ENCODE measurements at places on chromosomes 6 and 20.

DNA sequence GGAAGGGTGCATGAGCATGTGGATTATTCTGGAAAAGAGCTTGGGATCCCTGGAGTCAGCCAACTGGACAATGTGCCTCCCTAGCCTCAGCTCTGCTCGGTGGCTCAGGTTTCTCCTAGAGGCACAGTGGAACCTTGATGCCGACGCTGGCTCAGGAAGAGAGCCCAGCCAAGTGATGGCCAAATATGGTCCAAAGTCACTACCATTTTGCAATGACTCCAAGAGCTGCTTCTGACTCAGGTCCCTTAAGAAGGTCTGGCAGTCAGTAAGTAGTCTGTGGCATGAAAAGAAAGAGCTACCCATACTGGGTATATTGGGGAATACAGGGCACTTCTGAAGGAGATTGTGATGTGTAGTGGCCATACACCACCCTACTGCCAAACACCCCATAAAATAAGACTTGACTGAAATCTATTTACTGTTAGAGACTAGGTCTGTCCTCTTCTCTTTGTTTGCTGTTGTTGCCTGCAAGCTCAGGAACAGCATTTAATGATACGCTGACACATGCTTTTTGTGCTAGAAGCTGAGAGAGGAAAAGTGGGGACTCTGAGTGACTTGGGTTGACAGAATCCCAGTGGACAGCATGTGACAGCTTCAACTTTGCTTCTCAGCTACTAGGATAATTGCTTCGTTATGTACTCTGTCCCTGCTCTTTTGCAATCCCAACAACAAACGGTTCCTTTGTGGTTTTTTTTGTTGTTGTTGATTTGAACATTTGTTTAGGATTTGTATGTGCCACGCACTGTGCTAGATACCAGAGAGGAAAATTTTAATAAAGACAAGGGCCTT is 30.3 kb upstream of the OGFRL1 start:
- DNase-seq = no peak

GRCh38 chr6:121691126-121691551 is 255.7 kb downstream of the GJA1 start:
- no peak for DNase-seq

DNA sequence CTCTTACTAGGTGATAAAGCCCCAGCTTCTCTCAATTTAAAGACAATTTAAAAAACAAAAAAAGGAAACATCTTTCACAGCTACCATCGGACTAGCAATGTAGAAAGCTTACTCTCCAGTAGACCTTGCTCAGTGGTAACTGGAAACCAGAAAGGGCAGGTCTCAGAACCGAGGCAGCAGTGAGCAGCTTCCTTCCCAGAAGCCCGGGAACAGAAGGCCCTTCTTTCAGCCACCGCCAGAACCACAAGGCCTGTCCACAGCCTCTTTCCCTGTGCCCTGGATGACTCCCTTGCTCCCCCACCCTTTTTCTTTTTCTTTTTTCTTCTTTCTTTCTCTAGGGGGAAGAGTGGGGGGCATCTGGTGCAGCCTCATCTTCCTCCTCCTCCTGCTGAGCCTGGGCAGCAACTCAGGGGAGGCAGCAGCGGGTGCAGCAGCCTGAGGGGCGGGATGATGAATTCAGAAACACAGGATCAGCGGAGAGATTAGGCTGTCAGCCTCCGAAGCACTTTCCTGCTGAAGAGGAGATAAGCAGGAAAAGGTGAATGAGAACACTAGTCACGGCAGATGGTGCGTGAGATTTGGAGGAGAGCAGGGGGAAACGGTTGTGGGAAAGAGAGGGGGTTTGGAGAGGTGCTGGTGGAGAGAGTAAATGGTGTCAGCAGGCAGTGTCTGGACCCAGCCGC is 158.5 kb downstream of the ID4 start:
- peak; percentile 50 for DNase-seq

DNA sequence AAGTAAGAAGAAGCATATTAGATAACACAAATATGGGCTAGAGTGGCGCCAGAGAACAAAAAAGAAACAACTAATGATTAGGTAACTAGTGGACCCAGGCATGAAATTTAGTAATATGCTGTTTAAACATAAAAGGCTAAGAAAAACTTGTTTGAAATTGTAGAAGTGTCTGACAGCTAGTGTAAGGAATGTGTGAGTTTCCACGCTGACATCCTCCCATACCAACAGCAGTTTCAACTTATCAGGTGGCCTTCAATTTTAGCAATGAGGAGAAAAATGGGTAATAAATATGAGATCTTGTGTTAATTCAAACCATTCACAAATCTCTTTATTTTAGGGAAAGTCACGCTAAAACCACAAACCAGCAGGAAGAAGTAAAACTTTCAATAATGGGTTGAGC is 440.2 kb upstream of the FLRT3 start:
- no peak for DNase-seq

DNA sequence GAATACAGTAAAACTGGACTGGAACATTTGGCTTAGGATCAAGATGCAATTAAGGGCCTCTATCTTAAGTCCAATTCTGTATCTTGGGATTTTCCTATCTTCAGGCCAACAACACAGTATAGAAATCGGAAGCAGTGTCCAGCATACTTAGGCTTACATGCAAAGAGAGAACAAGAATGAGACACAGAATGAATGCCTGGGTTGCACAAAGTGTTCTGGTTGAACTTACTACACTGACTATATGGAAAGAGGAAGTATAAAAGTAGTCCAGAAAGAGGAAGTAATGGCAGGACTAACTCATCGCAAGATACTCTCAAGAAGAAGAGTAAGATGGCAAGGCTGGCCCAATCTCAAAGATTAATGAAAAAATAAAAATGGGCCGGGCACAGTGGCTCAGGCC is 87.6 kb downstream of the BTBD9 start:
- DNase-seq = no peak

GRCh38 chr6:35428421-35429149 is 23.6 kb upstream of the FANCE start:
- DNase-seq = no peak

- DNase-seq = no peak
Observed at GRCh38 chr6:3650076-3650958, 101.2 kb downstream of the PXDC1 start.

DNA sequence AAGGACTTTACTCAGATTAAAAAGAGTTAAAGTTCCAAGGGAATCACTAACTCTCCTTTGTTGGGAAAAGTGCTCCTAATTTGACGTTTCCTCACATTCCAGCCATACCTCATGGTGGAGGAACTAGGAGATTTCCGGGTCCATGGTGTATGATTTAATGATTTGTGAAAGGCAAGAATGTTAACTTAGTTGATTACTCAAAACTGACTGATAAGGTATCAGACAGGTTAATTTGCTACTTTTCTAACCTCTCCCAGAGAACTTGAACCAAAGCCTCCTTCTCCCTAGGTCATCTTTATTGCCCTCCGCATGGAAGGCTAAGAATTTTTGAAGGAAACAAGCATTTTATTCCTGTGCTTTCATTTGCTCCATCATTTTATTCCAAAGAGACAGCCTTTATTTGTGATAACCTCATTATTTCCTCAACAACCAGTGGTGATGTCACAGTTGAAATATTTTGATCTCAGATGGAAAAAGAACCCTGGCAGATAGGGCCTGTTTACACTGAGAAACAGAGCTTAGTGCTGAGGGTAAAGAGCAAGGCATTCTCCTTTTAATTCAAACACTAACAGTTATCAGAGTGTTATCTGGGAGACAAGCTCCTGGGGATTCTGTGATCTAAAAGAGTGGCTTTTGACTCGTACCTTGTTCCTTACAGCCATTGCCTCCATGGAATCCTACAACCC is 57.4 kb upstream of the BMP2 start:
- no peak for DNase-seq

DNA sequence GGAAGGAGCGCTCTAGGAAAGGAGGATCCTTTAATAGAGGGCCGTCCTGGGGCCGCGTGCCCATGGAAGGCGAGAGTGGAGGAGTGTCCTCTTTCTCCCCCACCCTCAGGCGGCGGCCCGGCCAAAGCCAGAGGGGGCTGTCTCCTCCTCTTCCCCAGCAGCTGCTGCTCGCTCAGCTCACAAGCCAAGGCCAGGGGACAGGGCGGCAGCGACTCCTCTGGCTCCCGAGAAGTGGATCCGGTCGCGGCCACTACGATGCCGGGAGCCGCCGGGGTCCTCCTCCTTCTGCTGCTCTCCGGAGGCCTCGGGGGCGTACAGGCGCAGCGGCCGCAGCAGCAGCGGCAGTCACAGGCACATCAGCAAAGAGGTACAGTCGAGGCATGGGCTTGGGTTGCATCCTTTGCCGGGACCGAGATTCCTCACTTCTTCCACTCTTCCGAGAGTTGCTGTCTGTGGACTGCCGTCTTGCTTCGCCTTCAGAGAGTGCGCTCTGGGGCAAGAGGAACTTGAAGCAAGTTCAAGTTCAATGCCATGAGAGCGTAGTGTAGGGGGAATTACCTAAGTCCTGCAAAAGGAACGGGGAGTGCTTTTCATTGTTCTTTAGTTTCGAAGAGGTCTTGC is at the start of gene LAMA2:
LAMA2 (plus strand) TSS at position 148 of the 621 bp plus-strand sequence; CDS start at position 256, 108 bp downstream.
- peak; percentile 87 for DNase-seq

- peak; percentile 39 for DNase-seq
Observed at GRCh38 chr6:170173335-170173881, 117.5 kb downstream of the DLL1 start.

DNA sequence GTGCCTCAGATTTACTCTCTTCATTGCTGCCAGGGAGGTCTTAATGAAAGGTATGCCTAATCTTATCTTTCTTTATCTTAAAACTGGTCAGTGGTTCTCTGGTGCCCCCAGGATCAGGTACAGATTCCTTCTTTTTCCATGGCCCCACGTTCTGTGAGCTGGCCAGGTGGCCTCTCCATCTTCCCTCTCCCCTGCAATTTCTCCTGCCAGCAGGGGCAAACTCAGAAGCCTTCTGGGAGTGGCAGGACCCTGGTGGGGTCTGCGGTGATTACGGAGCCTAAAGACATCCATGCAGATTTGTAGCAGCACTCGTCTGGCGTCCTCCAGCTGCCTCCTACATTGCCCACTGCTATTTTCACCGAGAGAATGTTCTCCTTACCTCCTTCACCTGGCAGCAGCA is 95.8 kb downstream of the CCDC170 start:
- no peak for DNase-seq

DNA sequence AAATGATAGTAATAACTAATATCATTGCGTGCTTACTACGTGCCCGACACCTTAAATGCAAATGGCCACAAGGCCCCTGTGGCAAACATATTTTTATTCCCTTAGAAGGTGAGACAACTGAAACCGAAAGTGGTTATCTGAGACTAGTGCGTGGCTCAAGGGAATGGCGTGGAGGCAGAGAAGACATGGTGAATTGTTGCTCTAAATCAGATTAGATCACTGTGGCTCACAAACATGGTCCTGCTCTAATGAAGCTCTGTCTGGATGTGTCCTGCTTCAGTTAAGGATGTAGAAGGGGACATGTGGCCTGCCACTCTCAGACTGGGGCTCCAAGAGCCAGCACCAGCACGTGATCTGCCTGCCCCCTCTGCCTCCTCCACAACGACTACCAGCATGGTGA is 124.2 kb upstream of the GMDS start:
- no peak for DNase-seq

DNA sequence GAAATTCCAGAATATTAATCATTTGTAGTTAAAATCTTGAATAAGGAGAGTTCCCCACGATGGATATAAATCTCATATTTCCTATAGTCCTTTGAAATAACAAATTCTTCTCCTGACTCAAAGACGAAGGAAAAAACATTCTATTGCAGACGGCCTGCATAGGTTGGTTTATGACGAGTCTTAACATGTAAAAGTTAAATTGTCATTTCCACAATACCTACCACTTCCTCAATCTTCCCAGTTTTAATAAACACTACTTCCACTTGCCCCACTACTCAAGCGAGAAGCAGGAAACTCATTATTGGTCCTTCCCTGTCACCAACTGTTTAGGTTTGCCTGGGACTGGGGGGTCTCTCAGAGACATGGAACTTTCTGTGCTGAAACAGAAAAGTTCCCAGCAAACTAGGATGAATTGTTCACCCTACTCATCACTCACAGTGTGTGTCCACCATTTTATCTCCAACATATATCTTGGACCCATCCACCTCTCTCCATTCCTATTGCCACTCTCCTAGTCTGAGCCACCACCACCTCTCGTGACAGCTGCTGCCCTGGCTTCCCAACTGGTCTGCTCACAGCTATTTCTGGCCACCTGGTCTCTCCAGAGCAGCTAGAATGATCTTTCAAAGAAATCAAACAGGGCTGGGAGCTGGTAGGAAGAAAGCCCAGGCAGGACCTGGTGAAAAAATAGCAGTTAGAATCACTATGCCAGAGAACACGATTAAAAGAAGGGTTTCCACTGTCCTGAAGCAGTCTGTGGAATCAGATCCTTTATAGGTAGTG is 15.1 kb upstream of the ZSCAN9 start:
- DNase-seq = no peak

DNA sequence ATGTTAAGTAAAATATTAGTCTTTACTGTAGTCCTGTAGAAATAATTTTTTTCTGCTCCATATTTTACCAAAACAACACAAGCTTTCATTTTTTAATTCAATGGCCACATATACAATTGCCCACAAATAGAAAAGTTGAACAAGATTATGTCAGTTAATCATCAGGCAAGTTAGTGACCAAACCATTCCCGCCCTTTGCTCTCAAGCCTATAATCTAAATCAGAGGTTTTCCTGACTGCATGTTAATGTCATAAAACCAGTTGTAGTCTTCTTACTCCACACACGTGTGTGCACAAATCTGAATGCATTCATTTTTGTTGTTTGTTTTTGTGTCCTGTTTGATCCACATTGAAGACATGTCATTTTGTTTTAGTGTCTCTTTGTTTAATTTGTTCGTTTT is 1357.7 kb upstream of the GJE1 start:
- no peak for DNase-seq

DNA sequence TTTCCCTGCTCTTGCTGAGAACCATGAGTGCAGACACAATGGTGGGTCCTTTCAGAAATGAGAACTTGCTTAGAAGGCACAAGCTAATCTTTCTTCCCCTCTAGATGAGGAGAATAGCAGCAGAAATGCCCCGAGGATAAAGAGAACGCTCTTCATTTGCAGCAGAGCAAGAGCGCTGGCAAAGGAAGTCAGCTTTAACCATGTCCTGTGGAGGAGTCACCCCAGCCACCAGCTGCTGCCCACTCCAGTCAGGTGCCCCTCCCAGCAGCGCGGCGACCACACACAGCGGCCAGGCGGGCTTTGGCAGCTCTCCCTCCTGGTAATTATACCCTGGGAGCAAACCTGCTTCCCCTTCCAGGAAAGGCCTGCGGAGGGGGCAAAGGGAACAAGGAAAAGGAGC is 42.4 kb upstream of the EMILIN3 start:
- no peak for DNase-seq

GRCh38 chr6:169714178-169714577 is 10.1 kb downstream of the PHF10 start:
- no peak for DNase-seq

Measured in ecto neural progenitor cell (in vitro differentiated cells).